CD4-positive, alpha-beta memory T cell (primary cell): ENCODE measurements at places on chromosomes 11 and 22.

GRCh38 chr22:26450453-26451185, 21.6 kb downstream of the ASPHD2 start:
- no peak for DNase-seq

DNA sequence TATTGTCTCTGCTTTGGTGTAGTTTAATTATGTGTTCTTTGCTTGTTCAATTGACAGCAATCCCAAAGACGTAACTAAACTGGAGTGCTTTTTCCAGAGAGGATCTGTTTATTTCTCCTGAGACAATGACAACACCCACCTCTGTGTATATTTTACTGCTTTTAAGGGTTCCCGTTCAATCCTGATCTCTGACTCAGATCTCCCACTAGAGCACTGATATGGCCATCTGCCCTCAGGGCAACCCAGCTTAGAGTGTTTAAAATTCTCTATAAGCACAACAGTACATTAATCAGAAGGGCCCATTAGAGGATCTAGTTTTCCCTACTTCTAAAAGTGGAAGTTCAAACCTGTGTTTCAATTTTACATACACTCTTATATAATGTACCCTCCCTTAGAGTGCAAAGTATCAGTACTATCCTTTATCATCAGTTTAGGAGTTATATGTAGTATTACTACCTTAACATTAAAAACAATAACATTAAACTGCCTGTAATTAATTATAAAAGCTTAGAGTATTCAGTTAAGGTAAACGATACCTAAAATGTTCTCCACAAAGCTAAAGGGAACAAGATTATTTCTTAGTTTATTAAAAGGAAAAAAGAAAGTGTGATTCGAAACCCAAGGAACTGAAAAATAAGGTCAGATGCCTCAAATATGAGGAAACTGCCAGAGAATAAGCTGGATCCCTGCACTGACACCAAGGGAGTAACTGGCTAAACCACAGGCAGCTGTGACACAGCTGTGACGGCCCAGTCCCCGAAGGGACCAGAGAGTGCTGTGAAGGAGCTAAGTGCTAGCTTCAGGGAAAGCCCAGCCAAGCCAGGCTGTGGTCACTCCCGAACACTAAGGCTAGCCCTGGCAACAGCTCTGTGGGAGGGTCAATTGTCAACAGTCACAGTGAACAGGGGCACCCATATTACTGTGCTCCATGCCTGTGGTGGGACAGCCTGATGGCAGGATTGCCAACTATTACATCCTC, 15.2 kb downstream of the UFD1 start:
- no peak for DNase-seq

DNA sequence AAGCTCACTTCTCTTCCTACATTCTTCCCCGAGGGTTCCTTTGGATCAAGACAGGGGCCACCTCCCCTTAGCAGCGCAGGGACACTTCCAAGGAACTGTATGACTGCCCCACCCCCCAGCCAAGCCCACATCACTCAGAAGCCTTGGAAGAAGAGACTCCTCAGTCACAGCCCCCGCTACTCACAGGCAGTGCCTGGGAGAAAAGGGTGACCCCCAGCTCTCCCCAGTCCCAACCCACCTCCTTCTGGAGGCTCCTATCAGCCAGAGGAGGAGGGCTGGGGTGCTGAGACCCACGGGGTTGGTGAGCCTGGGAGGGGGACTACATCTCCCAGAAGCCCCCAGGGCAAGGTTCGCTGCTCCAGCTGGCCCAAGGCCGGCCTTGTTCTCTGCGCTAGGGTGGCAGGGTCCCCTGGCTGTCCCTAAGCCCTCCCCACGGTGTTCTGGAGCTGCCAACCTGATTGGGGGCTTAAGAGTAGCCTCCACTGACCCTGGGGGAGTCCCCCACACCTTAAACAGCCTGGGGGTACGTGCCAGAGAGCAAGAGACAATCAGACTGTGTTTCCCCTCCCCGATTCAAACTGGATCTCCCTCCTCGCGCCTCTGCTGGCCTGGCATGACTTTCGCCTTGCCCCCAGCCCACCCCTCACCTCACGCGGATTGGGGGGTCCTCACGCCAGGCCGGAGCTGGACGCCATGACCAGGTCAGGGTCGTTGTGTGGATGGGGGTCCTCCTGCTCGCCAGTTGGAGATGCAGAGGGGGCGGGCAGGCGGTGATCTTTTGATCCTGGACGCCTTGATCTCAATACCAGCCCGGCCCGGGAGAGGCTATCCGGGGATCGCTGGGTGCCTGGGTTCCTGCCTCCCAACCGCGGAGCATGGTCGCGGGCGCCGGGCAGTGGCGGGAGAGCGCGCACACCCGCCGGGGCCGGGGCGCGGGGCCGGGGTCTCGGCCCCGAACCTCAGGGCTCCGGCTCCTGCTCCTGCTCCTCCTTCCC, 838 bp downstream of the BCL9L start:
- peak; percentile 62 for DNase-seq

GRCh38 chr11:44223238-44223637, 86.7 kb downstream of the ALX4 start:
- DNase-seq: no peak

GRCh38 chr11:36122671-36123070, 166.6 kb downstream of the COMMD9 start:
- DNase-seq: no peak

GRCh38 chr11:44943118-44943517, 7.6 kb downstream of the TP53I11 start:
- DNase-seq: no peak

GRCh38 chr11:66680966-66681645, 3.4 kb upstream of the RBM4B start:
- DNase-seq: no peak

- DNase-seq: no peak
Observed at GRCh38 chr11:69259096-69259495, 34.9 kb upstream of the MYEOV start.

DNA sequence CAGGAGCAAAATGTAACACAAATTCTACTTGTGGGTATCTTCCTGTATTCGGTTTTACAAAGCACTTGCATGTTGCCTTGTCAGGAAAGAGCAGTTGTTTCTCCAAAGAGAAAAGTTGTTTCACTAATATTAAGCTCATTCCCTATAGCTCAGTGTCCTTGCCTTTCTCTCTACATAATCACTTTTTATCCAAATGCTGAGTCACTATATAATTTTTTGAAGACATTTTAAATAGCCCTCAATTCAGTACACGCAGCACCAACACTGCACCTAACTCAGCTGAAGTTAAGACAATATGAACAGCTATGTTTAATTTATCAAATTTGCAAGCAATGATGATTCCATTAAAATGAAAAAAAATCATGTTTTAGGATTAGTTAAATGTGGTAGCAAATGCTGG, 14.5 kb upstream of the MRTFA start:
- DNase-seq: no peak

- DNase-seq: no peak
Observed at GRCh38 chr11:23124996-23125395, 264.7 kb upstream of the CCDC179 start.

DNA sequence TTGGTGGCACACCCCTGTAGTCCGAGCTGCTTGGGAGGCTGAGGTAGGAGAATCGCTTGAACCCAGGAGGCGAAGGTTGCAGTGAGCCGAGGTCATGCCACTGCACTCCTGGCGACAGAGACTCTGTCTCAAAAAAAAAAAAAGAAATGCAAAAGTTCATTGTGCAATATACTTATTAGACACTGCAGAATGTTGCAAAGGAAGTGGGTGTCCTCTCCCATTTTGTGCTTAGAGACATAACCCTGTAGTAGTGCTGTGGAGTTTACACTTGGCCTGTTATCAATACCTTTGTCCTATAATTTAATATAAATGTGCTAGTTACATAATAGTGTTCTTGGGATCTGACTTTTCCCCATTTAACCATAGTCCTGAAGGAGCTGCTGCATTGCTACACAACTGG, 9.4 kb downstream of the BCL2L13 start:
- no peak for DNase-seq

- no peak for DNase-seq
Observed at GRCh38 chr11:129115652-129116586, 76.2 kb downstream of the ARHGAP32 start.

DNA sequence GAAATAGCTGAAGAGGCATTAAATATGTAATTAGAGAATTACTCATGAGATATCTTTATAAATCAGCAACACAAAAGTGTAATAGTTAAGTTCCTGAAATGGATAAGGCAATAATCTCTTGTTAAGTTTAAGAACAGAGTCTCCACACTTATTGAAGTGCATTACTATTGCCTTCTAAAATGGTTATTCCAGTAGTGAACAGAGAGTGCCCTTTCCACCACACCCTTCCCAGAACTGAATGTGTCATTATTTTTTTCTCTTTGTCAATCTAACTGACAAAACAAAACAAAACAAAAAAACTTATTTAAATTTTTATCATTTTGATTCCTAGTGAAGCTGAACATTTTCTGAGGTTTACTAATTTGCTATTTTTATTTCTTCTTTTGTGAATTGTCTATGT, 9.2 kb upstream of the PRRG4 start:
- DNase-seq: no peak

GRCh38 chr11:133570376-133570775, 38.1 kb upstream of the OPCML start:
- no peak for DNase-seq
